ENCODE measurements at places on chromosomes 6 and 20.

GRCh38 chr6:132937466-132937906, 123.1 kb downstream of the RPS12 start:
- DNase-seq = no peak

GRCh38 chr6:3366596-3367413, 90.0 kb downstream of the SLC22A23 start:
- DNase-seq = no peak

GRCh38 chr20:63252284-63252711, 2.0 kb downstream of the NKAIN4 start:
- no peak for DNase-seq

- no peak for DNase-seq
These were observed 781.4 kb downstream of the QKI start for GRCh38 chr6:164195942-164196281.

- no peak for DNase-seq
These were observed 20.2 kb upstream of the SLC22A7 start for GRCh38 chr6:43277643-43278523.

DNA sequence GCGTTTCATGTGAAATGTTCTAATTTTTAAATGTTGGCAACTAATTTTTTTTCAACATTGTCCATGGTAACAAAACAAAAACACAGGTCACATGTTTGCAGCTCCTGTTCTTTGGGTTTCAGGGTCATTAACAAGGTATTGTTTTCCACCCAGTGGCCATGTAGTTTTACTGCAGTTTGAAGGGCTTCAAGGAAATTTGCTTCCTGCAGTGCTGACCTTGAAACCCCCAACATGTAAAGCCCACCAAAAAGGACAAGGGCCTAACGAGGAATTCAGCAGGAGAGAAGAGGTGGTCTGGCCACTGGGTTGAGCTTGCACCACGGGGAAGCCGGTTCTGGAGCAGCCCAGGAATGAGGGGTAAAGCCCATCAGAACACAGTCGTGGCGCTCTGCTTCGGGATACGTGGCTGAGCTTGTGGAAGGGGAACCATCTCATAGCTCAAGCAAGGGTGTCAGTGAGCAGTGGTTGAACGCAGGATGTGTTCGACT, 13.9 kb upstream of the KLHL31 start:
- DNase-seq = no peak

GRCh38 chr6:82277686-82278085, 30.1 kb upstream of the IBTK start:
- DNase-seq = no peak

DNA sequence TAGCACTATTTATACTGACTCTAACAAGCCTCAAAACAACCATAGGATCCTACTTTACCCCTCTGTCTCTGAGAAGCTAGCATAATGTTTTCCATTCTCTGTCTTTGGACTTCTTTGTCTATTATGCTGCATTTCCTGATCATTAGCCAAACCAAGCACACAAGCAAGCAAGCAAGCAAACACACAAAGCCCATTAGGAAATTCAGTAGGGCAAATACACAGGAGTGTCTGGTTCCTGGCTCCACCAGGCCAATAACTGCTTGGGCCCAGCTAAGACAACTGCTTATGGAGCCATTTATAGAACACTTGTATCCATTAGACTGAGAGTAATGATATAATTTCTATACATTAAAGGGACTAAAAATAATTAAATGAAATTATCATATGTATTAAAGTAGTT, 952.9 kb upstream of the EPHA7 start:
- DNase-seq = no peak

- no peak for DNase-seq
These were observed 23.8 kb downstream of the MAS1 start for GRCh38 chr6:159914565-159914923.

- DNase-seq = no peak
These were observed 445.3 kb upstream of the CITED2 start for GRCh38 chr6:139819776-139820175.

GRCh38 chr6:17475606-17476244, 82.3 kb downstream of the CAP2 start:
- DNase-seq = no peak

- DNase-seq = no peak
These were observed 3.8 kb downstream of the TXNDC5 start for GRCh38 chr6:7906741-7907140.

All from GM12892 (cell line).